ENCODE measurements at places on chromosomes 1 and 21.

DNA sequence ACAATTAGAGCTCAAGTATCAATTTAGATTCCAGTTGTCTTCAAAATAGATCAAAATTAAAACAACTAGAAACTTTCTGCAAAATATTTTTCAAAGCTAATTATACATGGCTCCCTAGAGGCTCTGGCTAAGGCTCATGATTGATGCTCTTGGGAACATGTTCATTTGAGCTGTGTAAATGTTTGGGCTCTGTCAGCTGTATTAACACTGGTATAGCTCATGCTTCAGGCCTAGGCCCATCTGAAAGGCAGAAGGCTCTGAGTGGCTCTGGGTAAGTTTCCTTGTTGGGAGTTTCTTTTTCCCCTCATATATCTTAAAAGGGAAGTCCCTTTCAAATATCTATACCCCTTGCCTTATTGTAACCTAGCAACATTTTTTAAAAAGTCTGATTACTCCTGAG lies 81.3 kb downstream of the UROD start:
- no peak for DNase-seq

DNA sequence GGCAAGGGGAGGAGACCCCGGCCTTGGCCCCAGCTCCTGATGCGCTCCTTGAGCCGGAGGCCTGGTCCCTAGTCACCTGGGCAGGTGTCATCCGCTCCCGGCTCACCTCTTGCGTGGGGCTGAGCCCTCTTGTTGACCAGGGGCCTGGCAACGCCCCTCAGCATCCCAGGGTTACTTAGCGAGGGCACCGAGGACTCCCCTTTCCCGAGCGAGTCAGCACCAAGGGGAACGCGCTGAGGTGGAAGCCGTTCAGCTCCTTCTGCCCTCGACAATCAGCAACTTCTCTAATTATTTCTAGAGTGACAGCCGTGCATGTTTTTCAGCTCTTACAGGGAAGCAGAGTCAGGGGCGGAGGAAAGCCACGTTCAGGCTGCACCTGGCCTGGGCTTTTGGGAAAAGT lies 522 bp downstream of the SLC45A1 start:
- no peak for DNase-seq

DNA sequence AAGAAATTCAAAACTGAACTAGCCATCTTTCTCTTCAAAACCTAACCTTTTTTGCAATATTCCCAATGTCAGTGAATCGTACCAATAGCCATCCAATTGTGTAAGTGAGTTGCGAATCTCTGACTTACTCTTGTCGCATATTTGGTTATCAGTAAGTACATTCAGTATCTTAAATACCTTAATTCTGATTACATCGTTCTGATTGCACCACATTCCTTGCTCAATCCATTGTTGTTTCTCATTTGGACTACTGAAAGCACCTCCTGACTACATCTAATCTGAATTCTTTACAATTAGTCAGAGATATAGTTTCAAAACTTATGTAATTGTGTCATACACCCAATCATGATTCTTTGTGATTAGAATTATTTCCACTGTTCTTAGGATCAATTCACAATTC lies 16.8 kb upstream of the BRINP3 start:
- no peak for DNase-seq

GRCh38 chr1:82775406-82776000 lies 974.8 kb downstream of the ADGRL2 start:
- peak; percentile 34 for DNase-seq

DNA sequence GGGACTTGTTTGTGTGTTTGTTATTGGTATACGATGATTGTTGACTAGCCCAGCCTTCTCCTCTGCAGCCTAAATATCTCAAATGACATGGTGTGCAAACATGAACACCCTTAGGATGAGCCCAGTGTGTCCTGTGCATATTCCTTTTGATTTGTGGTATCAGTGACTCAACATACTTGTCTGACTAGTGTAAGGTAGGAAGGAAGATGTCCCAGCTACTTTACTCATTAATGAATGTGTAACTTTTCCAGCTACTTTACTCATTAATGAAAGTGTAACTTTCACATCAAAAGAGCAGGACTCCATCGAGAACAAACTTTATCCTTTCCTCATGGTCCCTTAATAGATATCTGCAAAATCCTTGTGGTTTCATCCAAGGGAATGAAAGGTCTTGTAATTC lies 2.7 kb upstream of the ZNF692 start:
- DNase-seq, result no peak

DNA sequence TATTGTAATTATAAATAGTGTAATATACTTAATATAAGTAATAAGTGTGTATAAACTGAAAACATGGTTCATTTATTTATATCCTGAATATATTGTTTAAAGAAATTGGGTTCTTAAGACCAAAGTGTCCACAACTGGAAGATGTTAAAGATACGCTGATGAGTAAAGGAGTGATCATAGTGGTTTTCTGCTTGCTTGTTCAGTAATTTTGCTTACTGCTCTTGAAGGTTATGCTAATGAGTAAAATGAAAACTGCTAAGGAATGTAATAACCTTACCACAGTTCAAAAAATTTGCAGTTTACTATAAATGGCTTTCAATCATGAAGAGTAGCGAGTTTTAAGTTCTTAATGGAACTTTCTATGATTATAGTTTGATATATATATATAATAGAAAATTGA lies 22.0 kb downstream of the DONSON start:
- DNase-seq, result no peak

DNA sequence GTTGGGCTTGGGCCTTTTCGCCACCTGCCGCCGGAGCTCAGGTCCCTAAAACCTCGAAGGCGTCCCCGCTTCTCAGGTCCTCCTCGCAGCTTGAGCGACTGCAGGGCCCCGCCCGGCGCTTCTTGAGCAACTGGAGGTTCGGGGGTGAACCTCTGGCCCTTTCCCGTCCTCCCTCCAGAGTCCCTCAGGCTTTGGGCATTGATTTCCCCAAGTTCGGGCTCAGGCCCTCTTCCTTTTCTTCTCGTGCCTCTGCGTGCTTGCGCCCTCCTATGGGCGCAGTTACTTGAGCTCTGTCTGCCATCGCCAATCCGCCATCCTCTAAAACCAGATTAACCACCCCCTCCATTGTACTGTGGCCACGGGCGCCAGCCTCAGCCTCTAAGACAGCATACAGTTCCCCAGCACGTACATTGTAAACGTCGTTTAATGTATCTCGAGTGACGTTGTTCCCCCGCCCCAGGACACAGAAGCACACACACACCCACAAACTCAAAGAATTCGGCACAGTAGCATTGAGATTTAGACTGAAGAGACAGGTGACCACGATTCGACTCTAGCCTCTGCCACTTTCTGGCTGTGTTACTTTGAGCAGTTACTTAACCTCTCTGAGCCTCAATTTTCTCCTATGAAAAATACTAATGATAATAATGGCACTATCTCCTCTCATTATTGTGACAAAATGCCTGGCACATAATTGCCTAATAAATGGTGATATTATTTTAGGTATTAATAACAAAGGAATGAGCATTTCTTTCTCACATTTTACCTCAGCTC lies 22.6 kb downstream of the BTG2 start:
- DNase-seq, result peak; percentile 83

- no peak for DNase-seq
Measured at GRCh38 chr1:87044424-87044823, 130.0 kb downstream of the HS2ST1 start.

- DNase-seq, result peak; percentile 5
Measured at GRCh38 chr1:205913451-205914154, 29.7 kb downstream of the SLC26A9 start.

GRCh38 chr1:24481101-24481500 lies 21.5 kb upstream of the RCAN3 start:
- no peak for DNase-seq

- DNase-seq, result no peak
Measured at GRCh38 chr1:113279776-113280391, 110.4 kb upstream of the MAGI3 start.

DNA sequence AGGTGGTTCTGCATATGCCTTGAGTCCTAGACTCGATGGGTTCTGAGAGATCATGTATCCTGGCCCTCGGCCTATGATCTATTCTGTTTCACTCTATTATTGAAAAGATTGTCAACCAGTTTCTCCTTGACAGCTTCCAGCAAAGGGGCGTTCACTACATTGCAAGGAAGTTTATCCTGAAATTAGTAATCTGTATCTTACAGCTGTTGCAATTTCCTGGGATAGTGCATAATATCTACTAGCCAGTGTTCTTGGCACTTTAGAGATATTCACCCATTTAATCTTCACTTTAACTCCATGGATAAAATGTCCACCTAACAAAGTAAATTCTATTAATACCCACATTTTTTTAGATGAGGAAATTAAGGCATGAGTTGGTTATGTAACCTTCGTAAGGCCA lies 203.6 kb downstream of the TGFB2 start:
- no peak for DNase-seq

- DNase-seq, result no peak
Measured at GRCh38 chr1:10673109-10673711, 123.2 kb downstream of the CASZ1 start.

- DNase-seq, result no peak
Measured at GRCh38 chr1:166944186-166944967, 31.0 kb downstream of the ILDR2 start.

- DNase-seq, result no peak
Measured at GRCh38 chr1:21379571-21379970, 60.4 kb upstream of the NBPF3 start.

GRCh38 chr1:201593200-201593921 lies 54.4 kb downstream of the NAV1 start:
- peak; percentile 71 for DNase-seq

DNA sequence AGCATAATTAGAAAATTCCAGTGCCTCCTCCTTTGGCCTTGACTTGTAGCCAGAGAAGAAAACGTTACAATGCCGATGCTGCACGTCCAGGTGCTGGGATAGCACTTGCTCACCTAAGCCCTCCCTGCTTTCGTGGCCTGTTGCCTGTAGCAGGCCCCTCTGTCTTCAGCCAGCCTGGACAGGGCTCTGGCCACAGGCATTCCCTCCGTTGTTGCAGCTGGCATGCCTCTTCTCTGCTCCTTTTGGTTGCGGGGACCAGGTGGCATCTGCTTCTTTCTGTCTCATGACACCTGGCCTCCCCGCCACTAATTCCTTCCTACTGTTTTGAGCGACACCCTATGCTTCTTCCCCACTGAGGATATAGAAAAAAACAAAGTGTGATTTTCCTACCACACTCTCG lies 54.6 kb upstream of the MORC3 start:
- DNase-seq, result no peak

DNA sequence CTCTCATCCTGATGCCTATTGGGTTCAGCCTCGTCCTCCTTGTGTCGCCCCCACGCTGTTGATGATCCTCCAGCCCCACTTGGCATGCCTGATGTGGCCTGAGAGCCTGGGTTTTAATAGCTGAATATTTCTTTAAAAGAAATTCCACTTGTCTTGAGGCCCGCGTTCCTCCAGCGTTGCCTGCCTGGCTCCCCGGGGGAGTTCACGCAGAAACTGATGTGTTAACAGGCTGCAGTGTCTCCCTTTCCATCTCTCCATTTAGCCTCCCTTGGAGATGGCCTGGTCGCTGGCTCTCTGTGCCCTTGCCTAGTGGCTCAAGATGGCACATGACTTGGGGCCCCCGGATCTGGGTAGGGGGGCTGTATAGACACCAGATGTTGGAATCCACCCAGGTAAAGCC lies 9.5 kb downstream of the ACTL8 start:
- DNase-seq, result no peak

DNA sequence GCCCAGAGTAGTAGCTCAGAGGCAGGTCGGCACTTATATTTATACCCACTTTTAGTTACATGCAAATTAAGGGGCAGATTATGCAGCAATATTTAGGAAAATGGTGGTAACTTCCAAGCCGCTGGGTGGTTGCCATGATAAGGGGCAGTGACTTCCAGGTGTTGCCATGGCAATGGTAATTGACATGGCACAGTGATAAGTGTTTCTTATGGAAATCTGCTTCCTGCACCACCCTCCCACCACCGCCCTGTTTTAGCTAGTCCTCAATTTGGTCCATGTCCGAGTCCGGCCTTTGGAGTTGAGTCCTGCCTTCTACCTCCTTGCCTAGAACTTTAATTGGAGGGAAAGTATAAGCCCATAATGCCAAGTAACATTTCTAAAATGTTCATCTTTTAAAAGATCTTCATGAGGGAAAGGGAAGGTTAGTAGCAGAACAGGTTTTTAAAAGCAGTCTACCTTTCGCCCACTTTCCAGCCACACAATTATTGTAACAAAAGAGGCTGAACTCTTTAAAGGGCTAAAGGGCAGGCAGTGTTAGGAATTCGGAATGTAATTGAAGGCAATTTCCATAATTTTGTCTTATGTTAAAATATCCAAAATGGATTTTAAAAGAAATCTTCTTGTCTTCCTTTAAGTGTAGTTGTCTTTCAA lies 21.7 kb downstream of the ZBTB8B start:
- no peak for DNase-seq

GRCh38 chr1:14570514-14570913 lies 28.0 kb upstream of the KAZN start:
- DNase-seq, result no peak

- DNase-seq, result no peak
Measured at GRCh38 chr1:6574025-6574620, 5.7 kb upstream of the ZBTB48 start.

GRCh38 chr1:206510371-206510770 lies 3.0 kb downstream of the RASSF5 start:
- DNase-seq, result no peak

- no peak for DNase-seq
Measured at GRCh38 chr1:111671852-111672251, 52.3 kb downstream of the RAP1A start.

GRCh38 chr1:115678141-115678540 lies 36.4 kb downstream of the VANGL1 start:
- DNase-seq, result no peak

DNA sequence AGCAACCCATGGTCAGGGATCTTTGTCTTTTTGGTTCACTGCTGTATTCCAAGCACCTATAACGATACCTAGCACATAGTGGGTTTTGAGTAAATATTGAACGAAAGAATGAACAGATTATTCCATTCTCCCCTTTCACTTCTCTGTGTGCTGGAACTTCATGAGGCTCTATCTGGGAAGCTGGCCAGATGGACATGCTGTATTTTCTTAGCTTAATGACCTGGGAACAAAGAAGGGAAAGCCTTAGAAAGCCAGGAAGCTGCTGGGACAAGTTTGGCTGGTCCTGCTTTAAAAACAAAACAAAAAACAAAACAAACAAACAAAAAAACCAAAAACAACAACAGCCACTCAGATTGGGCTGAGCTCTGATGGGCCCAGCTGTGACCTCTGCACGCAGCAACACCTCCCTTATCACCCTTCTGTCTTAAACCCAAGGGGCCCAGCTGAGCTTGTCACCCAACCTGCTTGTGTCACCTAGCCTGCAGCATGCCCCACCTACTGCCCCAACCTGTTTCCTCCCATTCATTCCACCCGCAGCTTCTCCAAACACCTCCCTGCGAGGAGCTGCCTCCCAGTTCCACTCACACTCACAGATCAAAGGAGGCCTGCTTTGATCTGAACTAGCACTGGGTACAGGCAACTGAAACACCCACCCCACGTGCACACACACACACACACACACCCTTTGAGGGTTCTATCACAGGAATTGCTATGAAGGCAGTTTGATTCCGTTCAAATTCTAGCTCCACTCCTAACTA lies 37.1 kb downstream of the SLC30A1 start:
- DNase-seq, result no peak

- DNase-seq, result peak; percentile 58
Measured at GRCh38 chr1:231241750-231242149, 738 bp downstream of the GNPAT start.

Measured in SK-N-SH (cell line).